ENCODE measurements at places on chromosomes 12 and 14.

- no peak for DNase-seq
Measured at GRCh38 chr12:105947906-105948305, 190.8 kb downstream of the NUAK1 start.

GRCh38 chr14:39739796-39740195 lies 307.6 kb upstream of the FBXO33 start:
- DNase-seq = no peak

- no peak for DNase-seq
Measured at GRCh38 chr12:76108356-76108755, 23.9 kb upstream of the NAP1L1 start.

DNA sequence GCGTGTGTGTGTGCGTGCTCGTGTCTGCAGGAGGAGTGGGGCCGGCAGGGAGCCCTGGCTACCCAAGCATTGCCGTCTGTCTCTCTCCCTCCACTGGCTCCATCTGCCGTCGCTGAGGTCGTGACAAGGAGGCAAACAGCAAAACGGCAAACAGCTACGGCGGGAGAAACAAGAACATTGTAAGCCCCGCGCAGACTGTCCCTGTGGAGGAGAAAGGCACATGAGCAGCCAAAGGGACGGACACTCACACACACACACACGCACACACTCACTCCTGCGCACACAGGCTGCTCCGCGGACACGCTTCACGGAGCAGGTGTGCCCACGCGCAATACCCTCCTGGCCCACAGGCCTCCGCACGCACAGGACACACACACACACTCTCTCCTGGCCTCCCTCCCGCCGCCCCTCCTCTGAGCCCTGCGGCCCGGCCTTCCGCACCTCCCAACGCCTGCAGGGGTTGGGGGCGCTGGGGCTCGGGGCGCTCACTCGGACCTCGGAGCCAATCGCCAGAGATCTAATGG lies 905 bp downstream of the CISTR start:
- peak; percentile 73 for DNase-seq

GRCh38 chr14:72554401-72554800 lies 339.5 kb downstream of the DPF3 start:
- no peak for DNase-seq

- DNase-seq = no peak
Measured at GRCh38 chr12:92908108-92908507, 21.0 kb downstream of the EEA1 start.

GRCh38 chr12:130468186-130468585 lies 130.5 kb downstream of the PIWIL1 start:
- DNase-seq = no peak

GRCh38 chr14:80965037-80965436 lies 9.6 kb downstream of the TSHR start:
- DNase-seq = peak; percentile 26

DNA sequence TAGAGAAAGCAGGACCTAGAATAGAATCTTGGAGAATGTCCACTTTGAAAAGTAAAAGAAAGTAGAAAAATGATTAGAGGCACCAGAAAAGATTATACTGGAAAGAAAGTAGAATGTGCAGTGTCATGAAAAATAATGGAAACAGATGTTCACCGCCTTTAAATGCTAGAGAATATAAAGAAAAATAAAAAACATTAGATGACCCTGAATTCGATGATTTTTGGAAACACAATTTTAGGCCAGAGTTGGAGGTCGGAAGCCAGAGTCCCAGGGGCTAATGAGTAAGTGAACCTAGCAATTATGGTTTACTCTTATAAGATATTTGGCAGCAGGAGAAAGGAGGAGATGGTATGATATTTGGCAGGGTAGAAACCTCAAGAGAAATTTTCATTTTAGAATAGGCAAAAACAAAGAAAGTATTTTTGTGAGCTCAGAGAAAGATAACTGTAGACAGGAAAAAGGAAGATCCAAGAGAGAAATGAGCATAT lies 37.7 kb downstream of the GYS2 start:
- no peak for DNase-seq

GRCh38 chr12:6361834-6362233 lies 13.5 kb downstream of the SCNN1A start:
- no peak for DNase-seq

GRCh38 chr12:132476038-132476414 lies 13.9 kb upstream of the FBRSL1 start:
- DNase-seq = no peak

- DNase-seq = no peak
Measured at GRCh38 chr12:75981247-75982168, 50.1 kb downstream of the PHLDA1 start.

DNA sequence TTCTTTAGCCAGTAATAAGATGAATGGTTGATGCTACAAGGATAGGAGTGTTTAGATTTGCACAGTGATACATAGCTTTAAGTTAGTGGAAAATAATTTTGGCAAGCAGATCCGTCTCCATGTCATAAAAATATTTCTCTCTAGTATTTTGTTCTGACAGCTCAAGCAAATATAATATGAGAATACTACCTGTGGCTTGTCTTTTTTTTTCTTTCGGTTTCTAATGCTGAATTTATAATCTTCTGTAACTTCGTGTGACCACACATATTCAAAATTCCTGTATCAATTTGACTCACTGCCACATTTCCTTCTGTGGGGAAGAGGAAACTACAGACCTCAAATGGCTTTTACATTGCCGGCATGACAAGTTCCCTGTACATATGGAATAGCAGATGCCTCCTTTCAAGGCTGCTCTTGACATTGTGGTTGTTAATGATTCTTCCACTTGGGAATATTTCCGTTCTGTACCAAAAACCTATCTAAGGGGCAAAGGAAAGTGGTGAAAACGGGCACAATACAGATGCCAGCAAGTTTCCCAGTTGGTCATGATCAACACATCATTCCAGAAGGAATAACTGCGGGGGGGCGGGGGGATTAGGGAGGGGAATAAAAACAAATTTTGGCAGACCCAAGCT lies 103.6 kb upstream of the CCDC91 start:
- peak; percentile 98 for DNase-seq

DNA sequence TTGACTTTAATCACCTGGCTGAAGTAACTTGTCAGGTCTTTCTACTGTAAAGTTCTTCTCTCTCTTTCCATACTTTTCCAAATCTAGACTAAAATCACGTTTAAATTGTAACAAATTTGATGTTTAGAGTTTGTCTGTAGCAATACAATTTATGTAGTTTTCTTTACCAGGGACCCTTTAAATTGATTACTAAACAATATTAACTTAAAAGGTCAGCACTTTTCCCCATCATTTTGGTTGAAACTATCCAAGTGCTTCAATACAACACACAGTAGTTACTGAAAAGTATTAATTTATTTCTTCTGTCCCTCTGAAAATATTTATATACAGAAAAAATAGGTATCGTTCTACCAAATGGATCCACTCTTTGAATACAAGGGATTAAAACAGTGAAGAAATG lies 350.8 kb downstream of the SLC16A7 start:
- DNase-seq = no peak

DNA sequence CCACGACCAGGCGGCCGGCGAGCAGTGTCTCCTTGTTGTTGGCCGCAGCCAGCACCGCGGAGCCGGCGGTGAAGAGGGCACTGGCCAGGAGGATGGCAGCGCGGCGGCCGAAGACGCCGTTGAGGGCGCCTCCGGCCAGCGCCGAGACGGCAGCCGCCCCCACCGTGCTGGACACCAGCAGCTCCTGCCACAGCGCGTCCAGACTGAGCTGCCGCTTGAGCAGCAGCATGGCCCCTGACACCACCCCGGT lies 691 bp downstream of the SLC2A13 start:
- no peak for DNase-seq

DNA sequence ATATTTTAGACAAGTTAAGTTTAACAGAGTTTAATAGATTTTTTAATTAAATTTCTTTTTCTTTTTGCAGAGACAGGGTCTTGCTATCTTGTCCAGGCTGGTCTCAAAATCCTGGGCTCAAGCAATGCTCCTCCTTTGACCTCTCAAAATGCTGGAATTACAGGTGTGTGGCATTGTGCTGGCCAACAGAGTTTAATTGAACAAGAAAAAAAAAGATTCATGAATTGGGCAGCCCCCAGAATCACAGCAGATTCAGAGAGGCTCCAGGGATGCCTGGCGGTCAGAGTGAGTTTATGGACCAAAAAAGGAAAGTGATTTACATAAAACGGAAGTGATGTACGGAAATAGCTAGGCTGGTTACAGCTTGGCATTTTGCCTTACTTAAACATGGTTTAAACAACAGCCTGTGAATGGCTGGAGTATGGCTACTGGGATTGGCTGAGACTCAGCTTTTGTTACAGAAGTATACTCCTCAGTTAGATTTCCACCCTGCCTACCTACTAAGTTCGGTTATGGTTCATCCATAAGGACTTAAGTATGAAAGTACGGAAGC lies 14.5 kb upstream of the TESPA1 start:
- no peak for DNase-seq

- no peak for DNase-seq
Measured at GRCh38 chr14:88733121-88733520, 59.6 kb downstream of the EML5 start.

GRCh38 chr14:33534104-33534503 lies 416.8 kb downstream of the EGLN3 start:
- DNase-seq = no peak

GRCh38 chr14:64550621-64551333 lies 1.0 kb downstream of the PPP1R36 start:
- DNase-seq = peak; percentile 93

- no peak for DNase-seq
Measured at GRCh38 chr12:31970199-31970598, 11.0 kb downstream of the RESF1 start.

- DNase-seq = no peak
Measured at GRCh38 chr14:72715215-72715849, 178.6 kb downstream of the DPF3 start.

GRCh38 chr14:35715079-35715478 lies 94.0 kb downstream of the RALGAPA1 start:
- DNase-seq = no peak

DNA sequence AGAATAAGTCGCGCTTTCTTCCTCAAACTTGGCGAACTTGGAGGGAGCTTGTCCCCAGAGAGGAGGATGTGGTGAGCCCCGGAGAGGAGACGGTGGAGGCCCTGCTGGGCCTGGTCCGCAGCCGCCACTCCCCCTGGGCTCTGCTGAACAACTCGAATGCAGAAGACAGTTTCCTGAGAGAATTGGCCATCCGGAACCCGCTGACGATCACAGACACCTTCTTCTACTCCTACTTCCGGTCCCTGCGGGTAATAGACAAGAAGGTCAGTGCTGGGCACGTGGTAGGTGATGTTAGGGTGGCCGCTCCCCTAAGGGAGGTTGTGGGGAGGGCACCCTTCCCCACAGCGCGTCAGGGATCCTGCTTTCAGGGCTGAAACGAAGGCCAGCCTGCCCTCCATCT lies 1.6 kb downstream of the LRRC43 start:
- no peak for DNase-seq

GRCh38 chr12:117430246-117430645 lies 68.8 kb upstream of the NOS1 start:
- DNase-seq = no peak

- no peak for DNase-seq
Measured at GRCh38 chr12:58882826-58883225, 37.5 kb downstream of the LRIG3 start.

- DNase-seq = peak; percentile 62
Measured at GRCh38 chr14:80942191-80942600, 658 bp upstream of the CEP128 start.

DNA sequence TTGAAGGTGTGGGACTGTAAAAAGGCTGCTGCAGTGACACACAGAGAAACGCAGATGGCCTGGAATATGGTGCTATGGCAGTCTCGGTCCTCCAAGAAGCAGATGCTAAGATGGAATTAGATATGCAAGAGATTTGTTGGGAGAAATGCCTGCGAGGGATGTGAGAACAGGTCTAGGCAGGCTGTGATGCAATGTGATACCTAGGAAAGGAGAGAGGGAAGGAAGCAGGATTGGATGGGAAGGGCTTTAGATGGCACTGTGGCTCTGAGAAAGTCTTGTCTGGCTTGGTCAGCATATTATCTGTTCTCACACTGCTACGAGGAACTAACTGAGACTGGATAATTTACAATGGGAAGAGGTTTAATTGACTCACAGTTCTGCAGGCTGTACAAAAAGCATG lies 374.4 kb downstream of the BCAT1 start:
- DNase-seq = no peak

DNA sequence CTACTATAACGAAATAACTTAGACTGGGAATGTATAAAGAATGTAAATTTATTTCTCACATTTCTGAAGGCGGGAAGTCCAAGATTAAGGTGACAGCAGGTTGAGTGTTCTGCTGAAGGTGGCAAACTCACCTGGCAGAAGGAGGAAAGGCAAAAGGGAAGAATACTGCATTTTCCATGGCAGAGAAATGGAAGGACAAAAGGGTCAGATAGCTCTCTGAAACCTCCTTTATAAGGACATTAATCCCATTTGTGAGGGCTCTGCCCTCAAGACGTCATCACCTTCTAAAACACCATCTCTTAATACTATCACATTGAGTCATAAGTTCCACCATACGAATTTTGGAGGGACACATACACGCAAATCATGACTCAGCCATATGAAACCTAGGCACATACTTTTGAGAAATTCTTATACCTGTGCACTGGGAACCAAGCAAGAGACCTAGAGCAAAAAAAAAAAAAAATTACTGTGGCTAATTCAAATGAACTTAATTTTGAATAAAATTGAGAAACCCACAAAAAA lies 1669.3 kb upstream of the FLRT2 start:
- DNase-seq = no peak

DNA sequence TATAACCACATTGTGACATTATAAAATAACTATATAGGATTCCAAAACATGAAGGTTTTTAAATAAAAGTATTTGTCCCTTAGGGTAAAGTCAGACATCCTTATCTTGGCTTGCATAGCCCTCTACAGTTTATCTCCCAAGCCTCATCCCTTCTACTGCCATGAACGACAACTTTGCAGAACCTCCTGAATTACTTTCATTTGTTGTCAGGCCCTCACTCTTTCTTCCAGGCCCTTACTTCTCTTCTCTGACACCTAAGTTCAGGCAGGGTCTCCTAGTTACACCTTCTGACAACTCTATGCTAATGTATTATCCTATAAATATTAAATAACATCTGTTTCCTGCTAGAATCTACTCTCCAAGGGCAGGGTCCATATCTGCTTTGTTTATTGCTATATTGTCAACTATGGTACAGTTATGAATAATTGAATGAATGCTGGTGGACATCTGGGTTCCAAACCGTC lies 115.7 kb upstream of the MDM1 start:
- DNase-seq = no peak

- no peak for DNase-seq
Measured at GRCh38 chr12:96049101-96049500, 13.7 kb upstream of the LTA4H start.

GRCh38 chr14:91947475-91948184 lies at the start of gene FBLN5:
Gene FBLN5 (minus strand): TSS chr14:91947694. CDS start chr14:91947229, 465 bp downstream.
- no peak for DNase-seq

GRCh38 chr12:12705838-12706520 lies 10.0 kb upstream of the GPR19 start:
- no peak for DNase-seq

DNA sequence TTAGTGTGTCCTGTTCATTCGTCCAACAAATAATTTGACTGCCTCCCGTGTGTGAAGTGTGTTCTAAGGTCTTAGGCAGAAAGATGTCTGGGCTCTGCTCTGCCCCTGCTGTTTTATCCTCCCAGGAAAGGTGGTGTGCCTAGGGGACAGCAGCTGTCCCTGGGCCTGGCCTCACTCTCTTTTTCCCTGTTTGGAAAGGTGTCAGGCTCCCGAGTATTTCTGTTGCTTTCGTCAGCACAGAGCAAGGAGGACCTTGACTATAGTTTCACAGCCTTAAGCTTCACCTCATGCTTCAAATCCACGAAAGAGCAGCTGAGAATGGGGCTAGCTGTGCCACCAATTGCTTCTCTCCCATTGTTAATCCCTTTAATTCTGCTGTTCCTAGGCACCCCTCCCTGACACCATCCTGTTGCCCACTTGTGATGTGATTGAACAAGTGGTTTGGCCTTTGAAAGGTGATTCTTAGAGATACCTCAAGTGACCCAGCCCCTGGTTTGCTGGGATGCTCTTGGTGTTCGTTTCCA lies 54.2 kb downstream of the TGFB3 start:
- no peak for DNase-seq

Data from NCI-H1694 treated with DMSO at 0.1 percent for 48 hours (cell line).